ENCODE measurements at places on chromosomes 7 and 10.

DNA sequence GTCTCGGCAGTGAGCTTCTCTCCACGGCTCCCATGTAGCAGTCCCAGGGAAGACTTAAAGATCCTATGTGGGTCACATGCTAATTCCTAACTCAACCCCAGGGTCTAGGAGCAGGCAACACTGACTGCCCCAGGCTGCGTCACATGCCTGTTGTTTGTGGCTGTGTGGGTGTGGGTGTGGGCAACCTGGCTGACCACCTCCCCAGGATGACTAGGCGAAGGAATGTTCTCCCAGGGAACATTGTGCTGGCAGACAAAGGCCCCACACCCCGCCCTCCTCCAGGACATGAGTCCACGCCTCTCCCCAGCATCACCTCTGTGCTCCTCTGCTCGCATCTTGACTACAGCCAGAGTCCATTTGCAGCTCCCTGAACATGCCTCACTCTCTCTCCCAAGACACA, 30.3 kb downstream of the SLC29A3 start:
- DNase-seq, result no peak

DNA sequence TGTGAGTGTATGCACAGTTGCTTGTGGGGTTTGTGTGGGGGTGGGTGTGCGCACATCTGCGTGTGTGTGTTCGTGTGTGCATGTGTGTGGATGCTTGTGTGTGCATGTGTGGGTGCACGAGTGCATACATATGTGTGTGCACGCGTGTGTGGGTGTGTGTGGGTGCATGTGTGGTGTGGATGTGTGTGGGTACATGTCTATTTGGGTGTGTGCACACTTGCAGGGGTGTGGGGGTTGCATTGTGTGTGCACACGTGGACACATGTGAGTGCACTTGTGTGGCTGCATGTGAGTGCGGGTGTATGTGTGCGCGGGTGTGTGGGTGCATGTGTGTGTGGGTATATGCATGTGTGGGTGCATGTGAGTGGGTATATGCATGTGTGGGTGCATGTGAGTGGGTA, 73.7 kb downstream of the NKX6-2 start:
- no peak for DNase-seq

GRCh38 chr10:74863551-74863950, 37.2 kb downstream of the KAT6B start:
- no peak for DNase-seq

DNA sequence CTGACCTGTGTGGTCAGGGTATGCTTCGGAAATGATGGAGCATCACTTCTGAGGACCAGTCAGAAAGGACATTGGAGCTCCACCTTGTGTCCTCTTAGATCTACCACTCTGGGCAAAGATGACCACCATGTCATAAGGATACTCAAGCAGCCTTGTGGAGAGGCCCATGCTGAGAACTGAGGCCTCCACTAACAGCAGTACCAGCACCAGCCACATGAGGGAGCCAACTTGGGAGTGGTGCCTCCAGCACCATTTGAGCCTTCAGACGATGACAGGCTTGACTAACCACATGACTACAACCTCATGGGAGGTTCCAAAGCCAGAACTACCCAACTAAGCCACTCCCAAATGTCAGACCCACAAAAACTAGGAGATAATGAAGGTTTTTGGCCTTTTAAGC, 116.0 kb downstream of the NPTX2 start:
- DNase-seq, result peak; percentile 29

- no peak for DNase-seq
Measured at GRCh38 chr7:35691366-35691765, 3.6 kb downstream of the HERPUD2 start.

DNA sequence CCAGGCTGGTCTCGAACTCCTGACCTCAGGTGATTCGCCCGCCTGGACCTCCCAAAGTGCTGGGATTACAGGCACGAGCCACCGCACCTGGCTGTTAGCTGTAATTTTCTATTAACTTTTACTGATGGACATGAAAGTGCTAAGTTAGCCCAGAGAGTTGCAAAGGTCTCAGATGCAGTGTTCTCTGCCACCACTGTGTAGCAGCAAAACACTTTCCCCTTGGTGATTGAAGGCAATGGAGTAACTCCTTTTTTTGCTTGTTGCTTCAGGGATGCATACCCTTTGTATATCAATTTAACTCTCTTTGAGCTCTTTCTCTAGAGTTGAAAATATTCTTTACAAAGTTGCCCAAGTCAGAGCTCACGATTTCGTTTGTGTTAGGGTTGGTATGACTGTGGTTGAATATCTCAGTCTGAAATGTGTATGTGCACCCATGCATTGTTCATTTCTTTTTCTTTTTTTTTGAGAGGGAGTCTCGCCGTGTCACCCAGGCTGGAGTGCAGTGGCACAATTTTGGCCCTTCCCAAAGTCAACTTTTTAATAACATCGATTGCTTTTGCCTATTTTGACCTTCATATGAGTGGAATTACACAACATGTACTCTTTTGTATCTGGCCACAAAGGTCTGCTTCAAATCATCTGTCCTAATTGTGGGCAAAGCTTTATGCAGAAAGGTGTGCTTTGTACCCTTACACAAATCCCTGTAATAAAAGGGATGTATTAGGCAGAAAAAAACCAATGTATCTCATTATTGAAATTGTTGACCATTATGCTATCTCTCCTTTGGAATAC, 52.6 kb downstream of the GTF2I start:
- no peak for DNase-seq

Measured in Caki2 (cell line).